ENCODE measurements at places on chromosomes 4 and X. TPM values are rescaled to one million over a fixed set of nuclear protein-coding genes. Genes with fewer than 3 reads are reported as not detected.

UCP1 gene
- not detected for total RNA-seq

P2RY10 gene
- not detected for total RNA-seq

YY2 gene
- total RNA-seq: 1.4 TPM

GRCh38 chrX:130139474-130140201, 26.0 kb downstream of the AIFM1 start:
- H3K36me3 ChIP-seq: no peaks in the 10 kb centered on the region
- no peaks in the 10 kb centered on the region for H3K27me3 ChIP-seq
- H3K4me1 ChIP-seq: no peaks in the 10 kb centered on the region
- H3K4me3 ChIP-seq: no peak overlapping the region
- H3K27ac ChIP-seq: no peak overlapping the region
- no peak for DNase-seq

DNA sequence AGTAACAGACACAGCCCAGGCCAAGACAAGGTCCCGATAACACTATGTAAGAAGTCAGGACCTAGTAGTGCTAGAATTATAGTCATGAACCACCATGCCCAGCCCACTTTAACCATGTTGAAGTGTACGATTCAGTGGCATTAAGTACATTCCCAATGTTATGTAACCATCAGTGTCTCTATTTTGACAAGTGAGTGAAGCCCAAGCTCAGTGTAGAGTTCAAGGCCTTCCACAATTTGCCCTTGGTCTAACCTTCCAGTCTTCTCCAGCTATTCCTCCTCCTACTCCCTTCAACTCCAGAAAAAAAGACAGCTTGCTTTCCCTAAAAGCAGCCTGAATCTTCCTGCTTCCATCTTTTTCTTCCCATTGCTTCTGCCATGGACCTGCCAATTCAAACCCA, 31.5 kb downstream of the LIAS start:
- no peaks in the 10 kb centered on the region for H3K36me3 ChIP-seq
- no peak overlapping the region for H3K27ac ChIP-seq
- peaks cover 17% of the 10 kb centered on the region for H3K4me1 ChIP-seq
- no peaks in the 10 kb centered on the region for H3K27me3 ChIP-seq
